ENCODE measurements at places on chromosomes 13 and 19.

DNA sequence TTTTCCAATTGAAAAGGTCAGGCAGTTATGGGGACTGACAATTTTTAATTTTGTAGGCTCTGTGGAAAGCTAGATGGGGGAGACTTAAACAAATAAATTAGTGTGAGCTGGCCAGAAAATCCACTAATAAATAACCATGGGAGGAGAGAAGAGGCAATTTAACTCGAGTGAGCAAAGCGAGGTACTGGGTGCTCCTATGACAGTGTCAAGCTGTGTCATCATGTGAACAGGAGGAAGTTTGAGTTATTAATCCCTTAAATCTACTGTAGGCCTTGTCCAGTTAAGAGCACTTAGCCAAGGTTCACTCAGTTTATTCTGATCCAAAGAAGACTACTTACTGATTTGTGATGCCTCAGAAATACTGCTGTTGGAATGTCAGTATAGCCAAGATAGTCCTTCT, 122.8 kb downstream of the OXGR1 start:
- no peak for DNase-seq

- DNase-seq, result no peak
These were observed 27.4 kb upstream of the DCLK1 start for GRCh38 chr13:36158611-36159010.

GRCh38 chr19:44548736-44549135, 19.3 kb upstream of the CEACAM20 start:
- no peak for DNase-seq

GRCh38 chr13:54234607-54235006, 1206.0 kb downstream of the OLFM4 start:
- DNase-seq, result no peak

DNA sequence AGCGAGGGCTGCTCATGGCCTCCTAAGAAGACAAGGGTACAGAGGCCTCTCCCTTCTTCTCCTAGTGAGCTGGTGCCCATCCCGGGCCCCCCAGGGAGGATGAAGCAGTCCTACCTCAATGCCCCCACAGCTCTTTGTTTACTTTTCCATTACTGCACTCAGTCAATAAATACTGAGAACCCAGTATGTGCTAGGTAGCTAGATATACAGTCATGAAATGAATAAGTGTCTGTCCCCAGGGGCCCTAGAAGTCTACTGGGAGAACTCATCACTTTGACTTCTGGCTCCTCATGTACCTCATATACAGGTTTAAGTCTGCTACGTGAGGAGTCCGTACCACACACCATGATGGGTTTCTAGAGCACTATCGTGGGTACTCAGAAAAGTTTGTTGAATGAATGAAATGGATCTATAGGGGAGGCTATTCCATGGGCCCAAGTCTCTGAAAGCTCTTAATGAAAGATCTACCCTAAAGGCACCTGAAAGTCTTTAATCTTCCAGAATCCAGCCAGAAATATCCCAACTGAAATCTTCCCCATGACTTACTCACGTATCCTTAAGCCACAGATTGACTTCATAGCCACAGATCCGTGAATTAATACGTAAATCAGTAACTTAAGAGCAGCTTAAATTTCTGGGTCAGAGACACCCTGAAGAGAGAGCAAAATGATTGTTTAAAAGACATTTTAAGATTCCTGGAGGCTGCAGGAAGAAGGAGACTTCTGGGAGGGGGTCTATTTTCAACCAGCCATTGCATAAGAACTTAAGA, 51.6 kb upstream of the POMP start:
- no peak for DNase-seq

- DNase-seq, result no peak
These were observed 9.0 kb upstream of the HSH2D start for GRCh38 chr19:16134510-16134909.

- DNase-seq, result no peak
These were observed at the start of gene PPP1R13L for GRCh38 chr19:45404557-45405434. Gene PPP1R13L (minus strand): TSS chr19:45405069. CDS start chr19:45398318, 6,751 bp downstream.

GRCh38 chr13:24288870-24289269, 20.5 kb upstream of the C1QTNF9 start:
- DNase-seq, result no peak

DNA sequence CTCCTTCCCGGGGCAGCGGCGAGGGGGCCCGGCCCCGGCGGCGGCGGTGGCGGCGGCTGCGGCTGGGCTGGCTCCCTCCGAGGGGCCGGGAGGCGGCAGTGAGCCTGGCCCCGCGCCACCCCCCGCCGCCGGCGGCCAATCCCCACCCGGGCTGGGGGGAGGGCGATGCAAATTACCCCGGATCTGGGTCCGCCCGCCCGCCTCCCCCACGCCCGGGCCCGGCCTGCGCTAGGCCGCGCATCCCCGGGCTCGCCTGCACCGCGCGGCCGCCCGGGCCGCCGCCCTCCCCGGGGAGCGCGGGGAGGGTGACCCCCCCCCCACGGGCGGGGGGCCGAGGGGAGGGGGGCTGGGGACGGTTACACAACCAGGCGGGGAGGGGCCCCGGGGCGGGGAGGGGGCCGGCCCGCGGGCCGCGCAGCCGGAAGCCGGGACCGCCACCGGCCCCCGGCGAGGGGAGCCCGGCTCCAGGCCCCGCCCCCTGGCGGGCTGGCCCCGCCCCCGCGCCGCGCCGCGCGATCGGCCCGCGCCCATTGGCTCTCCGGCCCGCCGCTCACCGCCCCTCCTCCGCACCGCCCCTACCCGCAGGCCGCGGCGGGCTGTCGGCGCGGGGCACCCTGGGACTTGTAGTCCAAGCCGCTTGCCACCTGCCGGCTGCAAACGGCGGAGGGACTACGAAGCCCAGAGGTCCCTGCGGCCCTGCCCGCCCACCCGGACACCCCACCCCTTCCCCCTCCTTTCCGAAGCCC, 1.1 kb downstream of the ZBTB7A start:
- DNase-seq, result peak; percentile 91

DNA sequence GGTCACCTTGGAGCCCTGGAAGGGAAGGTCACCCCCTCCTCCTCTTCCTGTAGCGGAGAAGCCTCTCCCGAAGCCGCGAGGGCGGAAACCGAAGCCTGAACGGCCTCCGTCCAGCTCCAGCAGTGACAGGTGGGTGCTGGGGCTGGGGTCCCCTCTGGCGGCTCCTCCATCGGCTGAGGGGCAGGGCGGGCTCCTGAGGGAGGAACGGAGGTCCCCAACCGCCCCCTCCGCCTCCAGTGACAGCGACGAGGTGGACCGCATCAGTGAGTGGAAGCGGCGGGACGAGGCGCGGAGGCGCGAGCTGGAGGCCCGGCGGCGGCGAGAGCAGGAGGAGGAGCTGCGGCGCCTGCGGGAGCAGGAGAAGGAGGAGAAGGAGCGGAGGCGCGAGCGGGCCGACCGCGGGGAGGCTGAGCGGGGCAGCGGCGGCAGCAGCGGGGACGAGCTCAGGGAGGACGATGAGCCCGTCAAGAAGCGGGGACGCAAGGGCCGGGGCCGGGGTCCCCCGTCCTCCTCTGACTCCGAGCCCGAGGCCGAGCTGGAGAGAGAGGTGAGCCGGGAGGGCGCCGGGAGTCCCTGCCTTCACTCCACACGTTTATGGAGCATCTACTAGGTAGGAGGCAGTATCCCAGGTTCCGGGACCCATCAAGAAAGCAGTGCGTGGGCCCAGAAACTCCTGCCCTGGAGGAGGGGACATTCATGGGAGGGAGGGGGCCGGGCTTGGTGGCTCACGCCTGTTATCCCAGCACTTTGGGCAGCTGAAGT, 22.0 kb downstream of the HDGFL2 start:
- no peak for DNase-seq

DNA sequence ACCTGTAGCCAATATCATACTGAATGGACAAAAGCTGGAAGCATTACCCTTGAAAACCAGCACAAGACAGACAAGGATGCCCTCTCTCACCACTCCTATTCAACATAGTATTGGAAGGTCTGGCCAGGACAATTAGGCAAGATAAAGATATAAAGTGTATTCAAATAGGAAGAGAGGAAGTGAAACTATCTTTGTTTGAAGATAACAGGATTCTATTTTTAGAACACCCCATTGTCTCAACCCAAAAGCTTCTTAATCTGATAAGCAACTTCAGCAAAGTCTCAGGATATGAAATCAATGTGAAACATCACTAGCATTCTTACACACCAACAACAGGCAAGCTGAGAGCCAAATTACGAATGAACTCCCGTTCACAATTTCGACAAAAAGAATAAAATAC, 17.8 kb upstream of the CCNA1 start:
- DNase-seq, result no peak

DNA sequence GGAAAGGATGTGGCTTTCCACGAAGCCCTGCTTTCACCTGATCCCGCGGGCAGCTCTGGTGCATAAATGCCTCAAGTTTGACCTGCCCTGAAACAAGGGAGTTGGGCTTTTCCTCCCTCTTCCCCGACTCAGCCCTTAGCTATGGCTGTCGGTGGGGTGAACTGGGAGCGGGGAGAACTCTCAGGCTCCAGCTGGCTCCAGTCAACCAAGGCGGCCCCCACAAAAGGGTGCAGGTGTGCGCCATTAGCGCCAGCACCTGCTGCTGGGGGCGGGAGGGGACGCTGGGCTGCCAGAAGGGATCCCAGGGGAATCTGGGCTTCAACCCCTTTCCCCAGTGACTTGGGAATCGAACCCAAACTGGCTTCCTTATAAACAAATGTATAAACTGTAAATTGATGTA, 7.1 kb upstream of the DHRS12 start:
- no peak for DNase-seq

DNA sequence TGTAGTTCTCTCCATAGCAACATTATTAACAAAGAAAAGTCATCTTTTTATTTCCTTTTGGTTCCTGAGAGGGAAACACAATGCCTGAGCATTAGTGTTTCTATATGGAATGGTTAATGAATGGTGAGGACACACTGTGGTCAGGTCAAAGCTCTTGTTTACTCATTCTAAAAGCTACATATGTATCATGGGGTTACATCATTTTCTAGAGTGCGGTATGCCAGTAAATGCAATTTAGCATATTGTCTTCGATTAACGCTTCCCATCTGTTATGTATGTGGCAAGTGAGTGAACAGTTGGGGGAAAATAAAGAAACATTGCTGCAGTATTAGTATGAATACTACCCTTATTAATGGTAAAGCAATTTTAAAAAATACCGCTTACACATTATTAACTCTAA, 1152.2 kb upstream of the SPRY2 start:
- no peak for DNase-seq

GRCh38 chr13:100526318-100527000, 62.1 kb downstream of the GGACT start:
- no peak for DNase-seq

- DNase-seq, result no peak
These were observed 1202.3 kb downstream of the UQCRFS1 start for GRCh38 chr19:28010656-28011055.

DNA sequence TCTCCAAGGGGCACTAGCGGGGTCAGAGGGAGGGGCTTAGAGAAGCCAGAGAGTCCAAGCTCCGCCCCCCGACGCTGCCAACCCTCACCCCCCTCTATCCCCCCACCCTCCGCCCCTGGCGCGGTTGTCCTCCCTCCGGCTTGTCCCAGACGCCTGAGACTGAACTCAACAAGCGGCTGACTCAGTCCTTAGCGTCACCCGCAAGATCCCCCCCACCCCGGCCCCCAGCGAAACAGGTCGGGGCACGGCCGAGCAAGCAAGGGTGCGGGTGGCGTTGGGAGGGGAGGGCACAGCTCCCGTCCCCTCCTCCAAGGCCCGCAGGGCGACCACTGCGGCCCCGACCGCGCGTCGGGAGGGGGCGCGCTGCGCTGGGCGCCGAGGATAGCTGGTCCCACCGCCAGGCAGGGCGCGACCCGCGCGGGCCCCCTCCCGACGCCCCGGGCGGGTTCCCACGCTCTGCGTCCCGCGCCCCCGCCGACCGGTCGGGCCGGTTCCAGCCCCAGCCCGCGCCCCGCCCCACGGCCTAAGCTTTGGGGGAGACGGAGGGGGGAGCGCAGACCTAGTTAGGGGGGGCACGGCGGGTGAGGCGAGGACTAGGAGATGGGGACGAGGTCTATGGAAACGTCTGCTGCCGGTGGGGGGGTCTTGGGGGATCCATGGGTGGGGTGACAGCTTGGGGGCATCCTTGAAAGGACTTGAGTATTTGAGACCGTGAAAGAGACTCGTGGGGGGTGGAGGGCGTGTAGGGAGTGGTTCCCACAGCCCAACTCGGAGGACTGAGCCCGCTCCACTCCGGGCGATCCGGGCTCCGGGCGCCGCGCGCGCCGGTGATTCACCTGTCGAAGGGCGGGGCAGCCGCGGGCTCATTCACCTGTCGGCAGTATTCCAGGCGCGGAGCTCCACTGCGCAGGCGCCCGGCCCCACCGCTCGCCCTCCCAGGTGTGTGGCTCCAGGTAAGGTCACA, 5.1 kb downstream of the NOTCH3 start:
- DNase-seq, result no peak

GRCh38 chr13:100040196-100040595, 48.7 kb upstream of the PCCA start:
- no peak for DNase-seq

- DNase-seq, result no peak
These were observed 179.8 kb downstream of the PRR20E start for GRCh38 chr13:57346786-57347185.

- no peak for DNase-seq
These were observed 22.2 kb downstream of the FUZ start for GRCh38 chr19:49790866-49791265.

GRCh38 chr19:54302257-54302656, 10.7 kb downstream of the LILRA5 start:
- DNase-seq, result no peak

GRCh38 chr19:907183-907853, 5.7 kb downstream of the R3HDM4 start:
- DNase-seq, result no peak

- no peak for DNase-seq
These were observed 22.4 kb downstream of the PIBF1 start for GRCh38 chr13:72804301-72804700.

DNA sequence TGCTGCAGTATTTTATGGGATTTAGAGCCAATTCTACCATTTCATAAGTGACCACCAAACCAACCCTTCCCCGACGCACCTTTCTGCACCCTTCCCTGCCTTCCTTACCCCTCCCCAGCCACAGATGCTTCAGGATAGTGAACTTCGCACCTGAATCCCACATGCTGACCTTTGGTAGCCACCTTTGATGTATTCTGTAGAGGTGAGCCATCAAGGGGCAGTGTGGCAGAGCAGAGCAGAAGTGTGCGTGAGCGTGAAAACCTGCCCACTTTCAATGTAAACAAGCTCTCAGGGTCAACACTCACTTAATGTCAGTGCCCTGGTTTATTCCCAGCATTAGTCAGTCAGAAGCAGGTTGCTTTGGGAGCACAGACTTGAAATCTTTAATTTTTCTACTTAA, 107.7 kb downstream of the FRY start:
- no peak for DNase-seq

DNA sequence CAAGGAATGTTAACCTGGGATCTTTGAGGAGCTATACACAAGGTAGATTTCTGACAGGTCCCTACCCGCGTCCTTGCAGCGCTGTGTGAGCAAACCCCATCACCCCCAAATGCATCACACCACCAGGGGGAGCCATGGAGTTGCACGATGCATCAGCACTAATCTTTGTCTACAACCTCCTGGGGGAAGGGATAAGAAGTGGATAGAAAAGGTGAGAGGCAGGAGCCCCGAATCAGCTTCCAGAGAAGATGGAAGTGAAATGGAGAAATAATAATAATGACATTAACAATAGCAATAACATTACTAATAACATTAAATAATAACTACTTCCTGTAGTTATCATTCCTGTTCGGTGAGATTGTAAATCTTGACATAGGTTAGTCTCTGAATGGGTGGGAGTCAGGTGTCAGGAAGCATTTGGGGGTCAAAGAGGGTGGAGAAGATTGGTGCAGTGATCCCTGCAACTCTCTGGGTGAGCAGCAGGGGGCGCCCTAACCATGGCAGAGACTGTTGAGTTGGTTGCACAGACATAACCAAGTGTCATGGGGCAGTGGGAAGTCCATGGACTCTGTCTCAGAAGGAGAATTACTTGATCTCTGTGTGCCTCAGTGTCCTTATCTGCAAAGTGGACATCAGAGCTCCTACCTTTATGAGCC, 16.5 kb downstream of the SIGLEC7 start:
- no peak for DNase-seq

- no peak for DNase-seq
These were observed 244.0 kb downstream of the COL4A1 start for GRCh38 chr13:110062777-110063442.

Measured in left renal pelvis (tissue), 4 donors.